ENCODE measurements at places on chromosomes 6 and 20. TPM values are rescaled to one million over a fixed set of nuclear protein-coding genes. Genes with fewer than 3 reads are reported as not detected.

GRCh38 chr6:90445533-90446108, 141.3 kb downstream of the MAP3K7 start:
- no peak overlapping the region for H3K27ac ChIP-seq
- no peak overlapping the region for H3K4me3 ChIP-seq
- H3K36me3 ChIP-seq: no peaks in the 10 kb centered on the region
- DNase-seq: no peak

DNA sequence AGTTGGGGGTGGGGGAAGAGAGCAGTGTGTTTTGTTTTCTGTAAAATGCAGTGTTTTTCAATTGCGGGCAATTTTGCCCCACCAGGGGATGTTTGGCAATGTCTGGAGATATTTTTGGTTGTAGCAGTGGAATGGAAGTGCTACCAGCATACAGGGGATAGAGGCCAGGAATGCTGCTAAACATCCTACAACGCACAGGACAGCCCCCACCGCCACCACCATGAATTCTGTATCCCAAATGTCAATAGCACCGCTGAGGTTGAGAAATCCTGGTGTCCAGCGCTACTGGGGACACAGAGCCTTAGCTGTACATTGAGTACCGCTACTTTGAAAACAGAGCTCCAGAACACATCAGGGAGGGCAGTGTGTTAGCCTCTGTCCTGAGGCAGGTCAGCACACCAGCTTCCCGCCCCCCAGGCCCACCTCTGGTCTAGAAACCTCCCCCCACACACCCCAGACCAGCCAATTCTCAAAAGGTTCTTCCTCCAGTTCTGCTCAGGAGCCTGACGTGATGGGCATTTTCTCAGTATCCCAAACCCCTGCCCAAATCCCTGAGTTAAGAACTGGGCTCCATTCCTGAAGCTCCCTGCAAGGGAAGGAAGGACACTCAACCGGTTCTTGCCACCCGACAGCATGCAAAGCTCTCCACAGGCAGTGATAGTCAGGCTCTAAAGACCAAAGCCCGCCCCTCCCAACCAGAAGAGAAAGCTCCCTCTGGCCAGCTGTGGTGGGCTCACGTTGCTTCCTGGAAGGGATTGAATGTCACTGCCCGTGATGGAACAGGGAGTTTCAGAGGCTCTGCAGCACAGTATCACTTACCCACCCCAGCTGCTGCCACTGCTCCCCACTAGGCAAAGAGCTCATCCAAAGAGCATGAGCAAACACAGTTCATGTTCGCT, 321.5 kb upstream of the JARID2 start:
- peaks cover 56% of the 10 kb centered on the region for H3K4me1 ChIP-seq
- H3K4me3 ChIP-seq: peak overlapping the region; percentile 16
- H3K27ac ChIP-seq: peak overlapping the region; percentile 14
- H3K27me3 ChIP-seq: peaks cover 8% of the 10 kb centered on the region
- no peak for DNase-seq

- H3K4me1 ChIP-seq: no peaks in the 10 kb centered on the region
- no peaks in the 10 kb centered on the region for H3K36me3 ChIP-seq
- no peak overlapping the region for H3K4me3 ChIP-seq
Observed at GRCh38 chr6:120816794-120817193, 517.5 kb downstream of the TBC1D32 start.

- H3K27me3 ChIP-seq: peaks cover 39% of the 10 kb centered on the region
- H3K4me3 ChIP-seq: no peak overlapping the region
- peaks cover 10% of the 10 kb centered on the region for H3K4me1 ChIP-seq
- no peak for DNase-seq
- no peak overlapping the region for H3K27ac ChIP-seq
Observed at GRCh38 chr6:37618916-37619590, 78.6 kb downstream of the MDGA1 start.

TREM2 gene
- total RNA-seq: not detected

GRCh38 chr20:41134362-41135186, 2.8 kb upstream of the PLCG1 start:
- no peak overlapping the region for H3K27ac ChIP-seq
- H3K4me3 ChIP-seq: peak overlapping the region; percentile 50
- H3K27me3 ChIP-seq: no peaks in the 10 kb centered on the region
- H3K36me3 ChIP-seq: peaks cover 6% of the 10 kb centered on the region
- no peak for DNase-seq
- H3K4me1 ChIP-seq: peaks cover 35% of the 10 kb centered on the region

DNA sequence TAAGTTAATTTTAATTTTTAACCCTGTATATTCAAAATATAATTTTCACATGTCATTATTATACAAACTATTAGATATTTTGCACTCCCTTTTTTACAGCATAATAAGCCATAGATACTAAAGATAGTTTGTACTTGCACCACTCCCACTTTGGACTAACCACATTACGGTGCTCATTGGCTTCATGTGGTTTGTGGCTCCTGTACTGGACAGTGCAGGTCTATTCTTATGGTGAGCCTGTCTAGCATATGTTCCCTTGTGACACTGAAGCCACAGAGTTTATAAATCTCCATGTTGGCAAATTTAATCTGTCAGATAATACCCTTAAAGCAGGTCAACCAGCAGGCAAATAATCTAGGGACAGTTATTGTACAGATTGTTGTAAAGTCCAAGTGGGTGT, 354.4 kb upstream of the KCNQ5 start:
- H3K36me3 ChIP-seq: no peaks in the 10 kb centered on the region
- no peak overlapping the region for H3K27ac ChIP-seq
- no peak overlapping the region for H3K4me3 ChIP-seq
- no peak for DNase-seq
- H3K4me1 ChIP-seq: no peaks in the 10 kb centered on the region
- no peaks in the 10 kb centered on the region for H3K27me3 ChIP-seq

GRCh38 chr6:44667668-44668390, 280.3 kb downstream of the CDC5L start:
- peak overlapping the region; percentile 8 for H3K4me3 ChIP-seq
- no peak for DNase-seq
- H3K27me3 ChIP-seq: peaks cover 35% of the 10 kb centered on the region
- no peaks in the 10 kb centered on the region for H3K36me3 ChIP-seq
- H3K27ac ChIP-seq: peak overlapping the region; percentile 45
- H3K4me1 ChIP-seq: peaks cover 64% of the 10 kb centered on the region

ABHD16B gene
- total RNA-seq: not detected

DNA sequence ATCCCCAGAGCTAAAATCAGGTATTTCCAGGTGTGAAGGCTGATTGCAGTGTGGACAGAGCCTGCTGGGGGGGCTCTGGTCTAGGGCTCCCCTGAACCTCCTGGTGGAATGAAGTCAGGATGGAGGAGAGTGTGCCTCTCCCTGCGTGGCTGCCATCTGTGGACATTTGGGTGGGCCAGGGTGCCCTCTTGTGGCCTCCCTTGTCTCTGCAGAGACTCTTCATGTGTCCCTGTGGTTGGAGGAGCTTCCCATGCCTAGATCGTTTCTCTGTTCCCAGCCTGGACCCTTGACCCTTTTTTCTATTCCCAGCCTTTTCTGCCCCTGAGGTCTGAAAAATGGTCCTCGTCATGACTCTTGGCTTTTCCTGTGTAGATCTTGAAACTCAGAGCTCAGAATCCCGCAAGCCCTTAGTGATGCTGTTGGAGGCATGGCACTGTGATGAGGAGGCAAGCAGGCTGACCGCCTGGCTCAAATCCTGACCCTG, 9.9 kb upstream of the PSMF1 start:
- no peak for DNase-seq
- H3K4me3 ChIP-seq: no peak overlapping the region
- peaks cover 4% of the 10 kb centered on the region for H3K4me1 ChIP-seq
- H3K36me3 ChIP-seq: no peaks in the 10 kb centered on the region
